ENCODE measurements at places on chromosomes 5 and 9.

DNA sequence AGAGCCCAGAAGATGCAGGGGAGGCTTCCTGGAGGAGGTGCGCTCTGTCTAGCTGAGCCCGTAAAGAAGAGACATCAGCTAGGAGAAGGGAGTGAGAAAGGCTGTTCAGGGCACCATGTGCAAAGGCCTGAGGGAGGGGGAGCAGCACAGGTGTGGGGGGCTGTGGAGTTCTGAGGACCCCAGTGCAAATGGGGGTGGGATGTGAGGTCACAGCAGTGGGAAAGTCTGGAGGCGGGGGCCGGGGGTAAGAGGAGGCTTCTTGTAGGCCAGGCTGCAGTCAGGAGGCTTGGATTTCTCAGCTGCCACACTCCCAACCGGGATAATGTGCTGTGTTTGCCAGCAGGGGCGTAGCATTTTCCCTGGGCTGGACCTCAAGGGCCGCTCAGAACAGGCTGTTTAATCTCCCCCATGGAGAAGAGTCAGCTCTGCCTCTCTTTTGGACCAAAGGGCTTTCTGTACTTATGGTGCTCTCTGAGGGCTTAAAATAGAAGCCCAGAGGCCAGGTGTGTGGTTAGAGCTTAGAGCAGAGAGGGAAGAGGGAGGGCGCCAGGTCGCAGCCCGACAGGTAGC lies 5.7 kb downstream of the NEURL1B start:
- no peak for DNase-seq

DNA sequence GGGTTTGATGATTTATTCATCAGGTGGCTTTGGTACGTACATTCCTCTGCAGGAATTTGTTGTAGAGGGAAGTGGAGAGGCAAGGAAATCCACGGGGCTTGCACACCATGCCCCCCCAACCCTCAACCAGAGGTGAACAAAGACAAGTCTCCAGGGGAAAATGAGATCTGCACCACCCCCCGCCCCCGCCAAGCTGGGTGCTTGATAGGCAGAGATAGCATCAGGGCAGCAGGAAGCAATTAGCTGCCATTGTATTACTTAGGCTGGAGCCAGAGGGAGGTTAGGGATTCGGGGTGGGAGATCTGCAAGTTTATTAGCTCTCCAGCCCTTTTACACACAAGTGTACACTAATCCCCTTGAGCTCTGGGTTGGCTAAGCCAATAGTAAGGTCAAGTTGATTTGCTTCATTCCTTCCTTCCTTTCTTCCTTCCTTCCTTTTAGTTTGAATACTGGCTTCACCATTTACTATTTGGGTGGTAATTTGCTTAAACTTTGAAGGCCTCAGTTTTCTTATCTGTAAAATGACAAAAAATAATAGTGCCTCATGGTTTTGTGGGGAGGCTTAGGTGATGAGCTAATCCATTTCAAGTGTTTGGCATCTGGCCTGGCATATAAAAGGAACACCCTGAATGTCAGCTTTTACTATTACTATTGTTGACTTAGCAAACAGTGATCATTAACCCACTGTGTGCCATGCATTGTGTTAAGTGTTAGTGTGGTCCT lies 34.1 kb downstream of the SPRY4 start:
- no peak for DNase-seq

- DNase-seq, result no peak
These were observed 39.8 kb upstream of the PTCH1 start for GRCh38 chr9:95556521-95556920.

GRCh38 chr5:171979606-171980005 lies 26.8 kb downstream of the FBXW11 start:
- no peak for DNase-seq

GRCh38 chr9:73037613-73038012 lies 84.8 kb upstream of the ALDH1A1 start:
- DNase-seq, result no peak

GRCh38 chr5:22896152-22896551 lies 43.0 kb upstream of the CDH12 start:
- no peak for DNase-seq

- no peak for DNase-seq
These were observed 10.2 kb upstream of the TMED7 start for GRCh38 chr5:115636008-115636407.

GRCh38 chr5:150765011-150765798 lies 6.4 kb upstream of the DCTN4 start:
- DNase-seq, result no peak

- no peak for DNase-seq
These were observed 159.2 kb upstream of the GNA14 start for GRCh38 chr9:77807281-77807683.

DNA sequence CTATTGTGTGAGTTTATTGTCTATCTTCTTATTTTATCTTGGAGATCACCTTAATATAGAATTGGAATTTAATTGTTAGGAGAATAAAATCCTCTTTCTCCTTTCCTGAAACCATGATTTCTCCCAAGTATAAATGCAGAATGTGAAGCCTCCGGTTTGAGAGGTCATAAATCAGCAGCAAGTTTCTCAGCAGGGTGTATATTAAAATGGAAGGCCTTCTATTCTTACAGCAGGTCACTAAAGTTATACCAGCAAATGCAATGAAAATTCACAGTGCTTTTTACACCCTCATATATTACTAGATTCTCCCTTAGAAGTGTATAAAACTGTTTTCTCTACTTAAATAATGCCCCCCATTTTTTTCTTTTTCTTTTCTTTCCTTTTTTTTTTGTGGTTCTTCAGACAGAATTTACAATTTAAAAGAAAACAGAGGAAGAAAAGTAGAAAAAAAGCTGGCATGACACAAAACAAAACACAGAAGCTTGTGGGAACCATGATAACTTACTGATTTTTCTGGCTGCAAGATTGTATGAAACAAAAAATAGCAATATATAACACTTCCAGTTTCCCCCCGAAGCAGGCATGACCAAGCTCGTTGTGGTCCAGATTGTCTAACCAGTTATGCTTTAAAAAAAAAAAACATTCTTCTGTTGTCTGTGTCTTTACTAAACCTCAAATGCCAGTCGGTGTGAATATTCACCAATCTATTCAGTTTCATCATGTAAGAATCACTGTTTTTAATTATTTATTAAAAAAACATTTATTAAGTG lies 211.2 kb downstream of the RAB3C start:
- no peak for DNase-seq

DNA sequence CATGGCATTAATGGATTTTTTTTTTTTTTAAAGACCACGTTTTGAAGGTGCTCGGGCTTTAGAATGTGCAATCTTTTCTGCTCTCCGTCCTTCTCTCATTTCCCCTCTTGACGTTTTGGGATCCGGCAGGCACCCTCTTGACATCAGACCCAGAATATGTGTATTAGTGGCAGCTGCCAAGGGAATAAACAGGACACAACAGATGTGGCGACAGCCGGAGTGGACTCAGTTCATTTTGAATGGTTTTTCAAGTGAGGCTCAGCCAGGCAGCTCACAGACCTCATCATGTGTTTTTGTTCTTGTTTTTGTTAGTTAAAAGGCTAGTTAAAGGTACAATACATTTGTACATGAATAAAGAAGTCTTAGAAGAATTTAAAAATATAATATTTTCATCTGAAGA lies 365.0 kb upstream of the SEMA6A start:
- DNase-seq, result no peak

- DNase-seq, result no peak
These were observed 366.5 kb downstream of the SLCO4C1 start for GRCh38 chr5:101929628-101930027.

GRCh38 chr5:170057311-170057710 lies 48.4 kb upstream of the FOXI1 start:
- no peak for DNase-seq

GRCh38 chr9:113542741-113543140 lies 79.2 kb downstream of the RGS3 start:
- DNase-seq, result no peak

DNA sequence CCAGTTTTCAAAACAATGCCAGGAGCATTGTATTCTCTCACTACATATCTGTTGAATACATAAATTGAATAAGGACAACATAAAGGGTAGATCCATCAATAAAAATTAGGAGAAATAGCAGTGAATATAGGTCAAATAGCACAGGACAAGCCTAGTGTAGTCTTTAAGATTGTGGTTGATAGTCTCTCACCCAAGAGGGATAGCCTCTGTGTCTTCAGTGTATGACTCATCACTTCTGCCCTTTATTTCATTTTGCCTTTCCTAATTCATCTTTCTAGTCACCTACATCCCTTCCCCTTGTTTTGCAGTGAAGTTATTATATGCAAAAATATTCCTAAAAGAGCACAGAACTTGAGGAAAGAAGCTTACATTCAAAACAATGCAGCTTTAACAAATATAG lies 335.0 kb upstream of the TUSC1 start:
- DNase-seq, result no peak

DNA sequence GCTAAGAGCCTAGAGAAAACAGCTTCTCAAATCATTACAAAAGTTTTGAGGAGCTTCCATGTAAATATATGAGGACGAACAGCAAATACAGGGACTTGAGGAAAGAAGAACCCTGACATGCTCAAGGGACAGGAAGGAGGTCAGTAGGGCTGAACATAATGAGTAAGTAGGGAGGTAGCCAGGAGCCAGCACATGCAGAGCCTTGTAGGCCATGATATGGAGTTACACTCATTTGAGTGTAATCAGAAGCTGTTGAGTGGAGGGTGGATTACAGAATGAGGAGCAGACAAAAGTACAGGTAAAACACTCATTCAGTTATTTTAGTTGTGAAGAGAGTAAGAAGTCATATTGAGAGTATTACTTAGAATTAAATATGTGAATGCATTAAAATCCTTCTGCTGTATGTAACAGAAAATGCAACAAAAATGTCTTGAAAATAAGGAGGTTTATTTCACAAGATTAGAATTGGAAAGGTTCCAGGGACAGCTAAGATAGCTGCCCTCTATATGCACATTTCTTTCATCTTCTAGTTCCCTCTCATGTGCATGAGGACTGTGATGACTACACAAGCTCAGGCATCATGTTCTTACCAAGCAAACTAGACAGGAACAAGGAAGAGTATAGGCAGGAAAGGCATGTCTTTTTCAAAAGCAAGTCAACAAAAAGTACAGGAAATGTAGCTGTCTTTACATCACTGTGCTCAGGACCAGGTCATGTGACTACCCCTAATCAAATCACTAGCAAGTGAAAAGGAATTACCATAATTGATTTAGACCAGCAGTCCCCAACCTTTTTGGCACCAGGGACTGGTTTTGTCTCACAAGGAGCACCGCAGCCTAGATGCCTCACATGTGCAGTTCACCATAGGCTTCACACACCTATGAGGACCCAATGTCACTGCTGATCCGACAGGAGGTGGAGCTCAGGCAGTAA lies 87.2 kb downstream of the TMEM232 start:
- DNase-seq, result no peak

DNA sequence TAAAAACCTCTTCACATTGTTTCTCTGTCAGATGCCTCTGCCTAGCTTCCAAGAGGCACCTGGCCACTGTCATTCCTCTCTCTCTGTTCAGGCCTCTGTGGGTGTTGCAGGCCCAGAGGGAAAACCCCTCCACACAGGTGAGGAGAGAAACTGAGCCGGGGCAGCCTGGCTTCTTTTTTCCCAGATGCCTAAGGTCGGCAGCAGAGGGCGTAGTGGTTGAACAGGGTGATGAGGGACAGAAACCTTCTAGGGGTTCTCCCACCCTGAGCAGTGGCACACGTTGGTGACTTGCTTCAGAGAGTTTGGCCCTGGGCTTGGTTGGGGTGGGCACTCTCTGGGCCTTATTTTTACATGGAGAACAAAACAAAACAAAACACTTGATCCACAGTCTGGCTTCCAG lies 12.2 kb downstream of the IL9 start:
- DNase-seq, result no peak

GRCh38 chr5:168869615-168870227 lies 290.6 kb upstream of the PANK3 start:
- DNase-seq, result no peak

- no peak for DNase-seq
These were observed 57.1 kb downstream of the TBCA start for GRCh38 chr5:77718934-77719610.

DNA sequence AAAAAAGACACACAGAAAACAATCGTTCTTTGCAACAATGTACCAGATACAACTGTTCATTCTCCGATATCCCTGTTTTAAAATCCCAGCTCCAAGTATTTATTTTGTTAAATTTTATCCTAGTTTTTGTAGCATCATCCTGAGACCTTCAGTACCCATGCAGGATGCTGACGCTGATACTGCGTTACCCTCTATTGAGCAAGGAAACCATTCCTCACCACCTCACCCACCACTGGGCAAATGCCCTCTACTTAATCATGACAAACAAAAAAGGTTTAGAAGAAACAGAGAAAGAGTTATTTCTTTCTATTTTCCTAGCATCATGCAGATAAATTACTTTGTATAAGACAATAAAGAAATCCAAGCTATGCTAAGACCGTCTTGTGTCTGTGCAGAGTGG lies 136.1 kb upstream of the PCA3 start:
- DNase-seq, result no peak

DNA sequence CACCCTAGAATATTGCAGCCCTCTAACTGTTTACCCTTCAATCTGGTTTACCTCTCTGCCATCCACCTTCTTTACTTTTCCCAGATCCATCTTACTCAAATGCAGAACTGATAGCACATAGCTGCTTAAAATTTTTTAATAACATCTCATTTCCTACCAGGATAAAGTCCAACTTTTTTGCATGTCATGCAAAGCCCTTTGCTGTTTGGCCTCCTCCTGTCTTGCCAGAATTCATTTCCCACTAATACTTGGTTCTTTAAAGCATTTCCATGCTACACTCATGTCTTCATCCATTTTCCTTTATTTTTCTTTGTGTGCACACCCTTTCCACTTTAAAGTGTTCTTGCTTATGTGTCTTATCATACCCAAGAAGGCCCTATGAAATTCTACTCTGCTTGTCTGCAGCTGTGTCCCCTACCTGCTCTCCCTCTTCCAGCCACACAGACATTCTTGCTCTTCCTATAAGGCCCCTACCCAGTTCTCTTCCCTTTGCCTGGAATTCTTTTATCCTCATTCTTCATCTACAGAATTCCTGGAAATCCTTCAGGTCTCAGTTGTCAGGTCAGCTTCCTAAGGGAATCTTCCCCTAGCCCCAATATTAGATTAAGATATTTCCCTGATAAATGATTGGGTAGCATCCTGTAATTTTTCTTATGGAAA lies 50.3 kb downstream of the TLE4 start:
- no peak for DNase-seq

GRCh38 chr5:14614490-14614889 lies 32.9 kb downstream of the OTULINL start:
- DNase-seq, result no peak

DNA sequence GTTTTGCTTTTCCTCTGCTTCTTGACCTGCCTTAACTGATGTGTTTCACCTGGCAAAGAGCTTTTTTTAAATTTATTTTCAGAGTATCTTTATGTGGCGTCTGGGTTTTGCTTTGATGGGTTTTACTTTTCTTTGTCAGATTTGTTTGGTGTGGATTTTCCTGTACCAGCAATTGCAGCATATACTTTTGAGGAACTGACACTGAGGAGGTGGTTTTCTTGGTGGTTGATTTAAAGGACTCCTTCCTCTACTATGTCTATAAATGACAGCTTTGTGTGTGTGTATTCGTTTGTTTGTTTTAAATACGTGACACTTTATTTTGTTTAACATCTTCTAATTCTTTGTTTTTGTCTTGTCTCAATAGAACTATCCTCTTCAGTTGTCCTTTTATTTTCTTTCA lies 1071.9 kb upstream of the ARRDC3 start:
- no peak for DNase-seq

All from stimulated activated CD4-positive, alpha-beta T cell treated with anti-CD3 and anti-CD28 coated beads, Interleukin-12 subunit alpha, Interleukin-12 subunit beta, amount 100 ng/mL, for 24 hours (primary cell).